ENCODE measurements at places on chromosomes 6 and 20.

DNA sequence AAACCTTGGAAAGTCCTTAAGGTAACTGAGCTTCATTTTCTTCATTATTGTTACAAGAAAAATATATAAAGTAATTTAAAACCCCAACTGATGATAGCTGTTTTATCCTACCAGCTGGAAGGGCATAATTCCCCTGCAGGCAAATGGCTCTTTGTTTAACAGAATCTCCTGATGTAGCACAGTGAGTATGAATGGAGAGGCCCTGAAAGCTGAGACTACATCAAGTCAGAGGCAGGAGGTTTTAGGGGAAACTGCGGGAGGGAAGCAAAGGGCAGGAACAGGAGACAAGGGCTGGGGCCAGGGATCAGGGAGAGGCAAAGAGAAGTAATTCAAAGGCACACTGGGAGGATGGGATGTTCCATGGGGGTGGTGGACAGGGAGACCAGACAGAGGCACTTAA lies 119.0 kb upstream of the LRFN2 start:
- no peak for DNase-seq

- no peak for DNase-seq
Observed at GRCh38 chr6:24186349-24186748, 60.3 kb downstream of the NRSN1 start.

GRCh38 chr6:40794586-40794985 lies 207.4 kb upstream of the LRFN2 start:
- DNase-seq = no peak

GRCh38 chr6:21955053-21955595 lies 341.7 kb downstream of the PRL start:
- DNase-seq = no peak

- DNase-seq = no peak
Observed at GRCh38 chr6:3438190-3439167, 18.4 kb downstream of the SLC22A23 start.

GRCh38 chr6:143564484-143565017 lies 53.0 kb upstream of the FUCA2 start:
- no peak for DNase-seq

DNA sequence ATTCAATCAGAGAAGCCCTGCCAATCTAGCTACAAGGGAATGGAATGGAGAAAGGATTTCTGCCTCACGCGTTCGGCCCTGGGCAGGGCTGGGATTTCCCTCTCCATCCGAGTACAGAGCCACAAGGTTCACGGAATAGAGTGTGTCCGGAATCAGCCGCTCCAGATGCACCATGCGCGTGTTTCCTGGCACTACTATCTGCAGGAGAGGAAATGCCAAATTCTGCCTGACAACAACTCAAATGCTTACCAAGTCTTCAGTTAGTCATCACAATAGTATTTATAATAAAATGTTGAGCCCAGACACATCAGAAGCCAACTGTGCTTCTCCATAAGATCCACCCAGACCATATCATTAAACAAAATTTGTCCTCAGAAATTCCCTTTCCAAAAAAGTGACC lies 75.1 kb downstream of the COL12A1 start:
- no peak for DNase-seq

GRCh38 chr20:44092551-44093248 lies 94.3 kb downstream of the JPH2 start:
- peak; percentile 31 for DNase-seq

DNA sequence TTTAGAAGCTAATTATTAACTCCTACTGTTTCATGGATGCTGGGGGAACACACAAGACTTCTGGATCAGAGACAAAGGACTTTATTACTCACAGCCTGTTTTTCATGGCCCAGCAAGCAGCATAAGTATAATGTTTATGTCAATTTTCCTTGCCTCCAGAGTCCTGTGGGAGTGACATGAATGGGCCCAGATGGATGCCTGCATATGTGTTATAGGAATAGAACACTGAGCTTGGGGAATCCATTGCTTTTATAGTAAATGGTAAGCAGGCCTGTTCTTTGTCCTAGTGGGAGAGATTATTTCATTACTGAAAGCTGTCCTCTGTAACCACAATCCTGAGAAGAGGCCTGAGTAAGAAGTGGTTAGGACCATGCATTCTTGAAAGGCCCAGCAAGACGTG lies 25.6 kb downstream of the BLTP3A start:
- no peak for DNase-seq

DNA sequence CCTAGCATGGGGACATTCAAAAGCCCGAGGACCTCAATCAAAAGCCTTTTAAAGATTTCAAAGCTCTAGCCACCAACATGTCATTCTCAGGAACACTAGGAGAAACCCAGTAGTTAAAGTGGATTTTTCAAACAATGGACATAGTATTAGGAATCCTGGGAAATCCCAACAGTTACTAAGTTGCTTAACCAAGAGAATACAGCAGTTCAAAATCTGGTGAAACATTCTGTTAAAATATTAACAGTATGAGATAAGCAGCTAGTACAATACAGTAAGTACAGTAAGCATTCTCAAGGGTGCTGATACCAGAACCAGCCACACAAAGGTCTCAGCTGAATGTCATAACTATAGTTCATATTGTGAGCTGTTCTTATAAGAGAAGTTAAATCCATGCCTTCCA lies 68.6 kb downstream of the CDK19 start:
- DNase-seq = no peak

DNA sequence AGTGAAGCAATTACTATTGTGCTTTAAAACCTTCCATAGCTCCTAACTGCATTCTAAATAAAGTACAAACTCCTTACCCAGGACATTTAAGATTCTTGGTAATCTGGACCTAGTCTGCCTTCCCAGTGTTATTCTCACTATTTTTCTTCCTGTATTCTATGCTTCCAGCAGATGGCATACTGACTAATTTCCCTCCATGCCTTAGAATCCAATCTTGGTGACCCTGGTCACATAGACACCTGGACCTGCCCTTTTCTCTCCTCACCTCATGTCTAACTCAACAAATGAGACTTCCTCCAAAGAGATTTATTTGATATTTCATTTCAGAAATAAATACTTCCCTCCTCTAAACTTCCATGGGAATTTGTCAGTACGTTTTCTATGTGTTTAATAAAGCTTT lies 25.8 kb downstream of the ROS1 start:
- no peak for DNase-seq

GRCh38 chr20:47392015-47392720 lies 35.7 kb upstream of the ZMYND8 start:
- no peak for DNase-seq

GRCh38 chr6:129965096-129965495 lies 53.3 kb upstream of the L3MBTL3 start:
- DNase-seq = no peak

DNA sequence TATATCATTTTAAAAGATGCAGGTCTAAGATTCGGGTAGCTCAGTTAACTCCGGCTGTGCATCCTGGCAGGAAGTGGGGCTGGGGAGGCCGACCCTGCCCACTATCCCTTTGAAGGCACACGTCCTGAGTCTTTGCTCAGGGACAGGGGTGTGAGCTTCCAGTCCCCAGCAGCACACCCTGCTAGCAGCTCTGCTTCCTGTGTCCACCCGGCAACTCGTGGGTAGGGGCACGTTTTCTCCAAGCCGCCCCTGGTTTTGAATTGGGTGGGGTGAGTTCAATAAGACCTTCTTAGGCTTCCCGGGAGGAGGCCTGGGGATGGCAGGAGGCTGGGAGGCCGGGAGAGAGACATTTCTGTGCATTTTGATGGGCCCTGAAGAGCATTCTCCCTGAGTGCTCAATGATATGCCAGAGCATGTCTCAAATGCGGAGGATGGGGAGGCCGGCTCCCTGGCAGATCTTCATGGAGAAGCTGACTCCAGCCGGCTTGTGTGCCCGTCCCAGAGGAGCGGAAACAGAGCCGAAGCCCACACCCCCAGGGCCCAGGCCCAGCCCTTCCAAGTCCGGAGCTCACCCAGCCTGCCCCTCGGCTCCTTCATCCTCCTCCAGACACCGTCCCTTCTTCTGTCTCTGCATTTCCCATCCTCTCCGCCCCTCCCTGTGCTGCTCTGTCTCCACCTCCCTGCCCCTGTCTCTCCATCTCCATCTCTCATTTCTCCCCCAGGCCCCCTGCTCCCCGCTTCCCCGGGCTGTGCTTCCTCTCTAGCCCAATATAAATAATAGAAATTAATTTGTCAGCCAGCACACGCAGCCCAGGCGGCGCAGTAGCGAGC lies 36.3 kb upstream of the ZFAND3 start:
- DNase-seq = no peak

- no peak for DNase-seq
Observed at GRCh38 chr6:80674669-80675068, 568.2 kb downstream of the BCKDHB start.

DNA sequence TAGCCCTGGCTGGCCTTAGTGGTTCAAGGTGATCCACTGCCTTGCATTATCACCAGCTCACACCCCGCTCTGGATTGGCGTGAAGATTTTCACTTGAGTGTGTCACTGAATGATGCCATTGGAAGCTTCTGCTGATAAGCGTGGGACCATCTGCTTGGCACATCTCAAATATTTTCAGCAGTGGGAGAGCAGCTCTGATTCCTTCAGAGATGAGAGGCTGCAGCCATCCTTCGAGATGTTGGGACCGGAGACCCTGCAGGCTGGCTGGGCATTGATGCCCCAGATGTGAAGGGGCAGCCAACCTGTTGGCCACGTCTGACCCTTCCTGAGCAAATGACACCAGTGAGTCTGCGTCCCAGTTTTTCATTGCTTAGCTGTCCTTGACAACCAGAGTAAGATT lies at the start of gene MAS1:
TSS of gene MAS1 (plus strand) at position 197 of the 400 bp plus-strand sequence. CDS start 15,968 bp downstream, outside the sequence.
- no peak for DNase-seq

DNA sequence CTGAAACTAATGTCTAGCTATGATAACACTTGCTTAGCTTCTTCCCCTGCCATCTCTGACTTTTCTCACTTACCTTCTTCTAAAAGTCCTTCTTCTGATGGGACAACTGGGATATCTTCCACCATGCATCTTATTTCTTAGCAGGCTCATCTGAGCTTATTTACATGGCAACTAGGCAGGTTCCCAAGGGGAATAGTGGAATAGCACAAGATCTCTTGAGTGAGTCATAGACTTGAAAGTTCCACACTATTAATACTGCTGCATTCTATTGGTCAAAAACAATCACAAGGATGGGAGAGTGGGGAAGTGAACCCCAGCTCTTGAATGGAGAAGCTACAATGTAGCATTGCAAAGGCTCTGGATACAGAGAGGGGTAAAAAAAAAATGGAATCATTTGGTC lies 142.1 kb downstream of the HAO1 start:
- DNase-seq = no peak

- no peak for DNase-seq
Observed at GRCh38 chr20:58033026-58033536, 195.4 kb downstream of the ANKRD60 start.

- no peak for DNase-seq
Observed at GRCh38 chr6:65707126-65707826, at the start of gene EYS. TSS of gene EYS (minus strand) at chr6:65707226. CDS start at chr6:65495410, 211,816 bp downstream.

DNA sequence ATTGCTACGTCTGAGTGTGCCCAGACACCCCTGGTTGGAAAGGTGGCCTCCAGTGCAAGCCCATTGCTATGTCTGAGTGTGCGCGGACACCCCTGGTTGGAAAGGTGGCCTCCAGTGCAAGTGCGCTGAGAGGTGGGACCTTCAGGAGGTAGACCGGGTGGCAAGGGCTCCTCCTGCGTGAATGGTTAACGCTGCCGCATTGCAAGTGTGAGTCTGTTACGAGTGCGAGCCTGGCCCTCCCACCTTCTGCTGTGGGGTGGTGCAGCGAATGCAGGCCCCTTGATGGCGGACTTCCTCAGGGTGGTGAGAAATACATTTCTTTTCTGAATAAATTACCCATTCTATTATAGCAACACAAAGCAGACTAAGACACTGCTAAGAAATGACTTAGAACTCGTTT lies 208.8 kb downstream of the DLL1 start:
- no peak for DNase-seq

- peak; percentile 84 for DNase-seq
Observed at GRCh38 chr20:51404297-51405060, 138.0 kb downstream of the NFATC2 start.

- DNase-seq = no peak
Observed at GRCh38 chr6:167979436-167980139, 17.9 kb upstream of the KIF25 start.

GRCh38 chr20:7716286-7716972 lies 223.8 kb downstream of the HAO1 start:
- no peak for DNase-seq

- DNase-seq = no peak
Observed at GRCh38 chr6:90993770-90994169, 406.9 kb upstream of the MAP3K7 start.

- DNase-seq = no peak
Observed at GRCh38 chr6:20302702-20303251, 90.5 kb upstream of the MBOAT1 start.

GRCh38 chr20:62063315-62063980 lies 2.2 kb downstream of the TAF4 start:
- DNase-seq = no peak

DNA sequence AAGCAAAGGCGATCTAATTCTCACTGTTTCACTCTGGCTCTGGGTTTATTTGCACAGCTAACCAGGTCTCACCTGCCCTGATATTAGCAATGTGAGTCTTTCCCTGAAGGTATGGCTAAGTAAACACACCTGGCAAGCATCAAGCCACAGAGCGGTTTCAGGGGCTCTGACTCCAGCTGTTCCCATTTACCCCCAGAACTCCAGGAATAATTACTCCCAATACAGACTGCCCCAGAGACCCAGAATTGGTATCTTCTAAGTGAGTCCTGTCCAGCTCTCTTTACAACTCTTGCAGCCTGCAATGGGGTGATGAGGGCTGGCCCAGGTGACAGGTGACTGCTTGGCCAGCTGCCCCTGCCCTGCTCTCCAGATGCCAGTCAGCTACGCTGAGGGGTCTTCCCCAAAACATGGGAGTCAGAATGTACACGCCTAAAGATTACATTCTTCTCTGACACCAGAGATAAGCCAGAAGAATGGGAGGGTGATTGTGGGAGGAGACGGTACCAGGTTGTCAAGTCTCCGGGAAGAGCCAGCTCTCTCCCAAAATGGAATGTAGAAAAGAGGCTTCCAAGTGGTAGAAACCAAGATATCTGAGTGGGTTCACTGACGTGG lies 4.9 kb upstream of the LRRN4 start:
- DNase-seq = no peak

DNA sequence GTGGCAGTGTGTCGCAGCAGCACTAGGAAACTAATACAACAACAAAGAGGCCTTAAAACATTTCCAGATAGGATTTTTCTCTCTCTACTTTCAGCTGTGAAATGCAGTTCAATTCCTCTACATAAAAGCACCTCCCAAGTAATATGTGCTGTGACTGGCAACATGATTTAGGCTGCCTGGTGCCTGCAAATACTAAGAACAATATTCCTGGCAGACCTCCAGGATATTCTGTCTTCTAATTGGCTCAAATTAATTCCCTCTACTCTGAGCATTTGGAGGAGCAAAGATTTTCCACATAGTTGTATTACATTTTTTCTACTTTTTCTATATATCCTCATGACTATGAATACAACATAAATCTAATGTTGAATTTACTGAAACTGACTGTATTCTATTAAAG lies 33.2 kb downstream of the SCGN start:
- no peak for DNase-seq

- no peak for DNase-seq
Observed at GRCh38 chr6:42392833-42393232, 58.9 kb downstream of the TRERF1 start.

DNA sequence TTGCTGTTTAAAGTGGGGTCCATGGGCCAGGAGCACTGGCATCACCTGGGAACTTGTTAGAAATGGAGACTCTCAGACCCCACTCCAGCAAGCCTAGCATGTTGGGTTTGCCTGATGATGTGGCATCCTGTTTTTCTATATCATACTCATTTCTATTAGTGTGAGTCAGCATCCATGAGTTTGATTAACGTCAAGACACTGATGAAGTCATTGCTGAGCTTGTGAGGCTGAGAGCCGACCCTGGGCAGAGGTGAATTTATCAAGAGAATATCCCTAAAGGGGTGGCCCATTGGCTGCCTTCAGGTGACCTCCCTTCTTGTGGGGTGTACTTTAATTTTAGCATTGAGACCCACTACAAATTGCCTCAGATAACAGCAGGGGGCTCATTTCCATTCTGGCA lies 43.4 kb upstream of the RNF144B start:
- DNase-seq = no peak
